ENCODE measurements at places on chromosomes 13 and 19.

DNA sequence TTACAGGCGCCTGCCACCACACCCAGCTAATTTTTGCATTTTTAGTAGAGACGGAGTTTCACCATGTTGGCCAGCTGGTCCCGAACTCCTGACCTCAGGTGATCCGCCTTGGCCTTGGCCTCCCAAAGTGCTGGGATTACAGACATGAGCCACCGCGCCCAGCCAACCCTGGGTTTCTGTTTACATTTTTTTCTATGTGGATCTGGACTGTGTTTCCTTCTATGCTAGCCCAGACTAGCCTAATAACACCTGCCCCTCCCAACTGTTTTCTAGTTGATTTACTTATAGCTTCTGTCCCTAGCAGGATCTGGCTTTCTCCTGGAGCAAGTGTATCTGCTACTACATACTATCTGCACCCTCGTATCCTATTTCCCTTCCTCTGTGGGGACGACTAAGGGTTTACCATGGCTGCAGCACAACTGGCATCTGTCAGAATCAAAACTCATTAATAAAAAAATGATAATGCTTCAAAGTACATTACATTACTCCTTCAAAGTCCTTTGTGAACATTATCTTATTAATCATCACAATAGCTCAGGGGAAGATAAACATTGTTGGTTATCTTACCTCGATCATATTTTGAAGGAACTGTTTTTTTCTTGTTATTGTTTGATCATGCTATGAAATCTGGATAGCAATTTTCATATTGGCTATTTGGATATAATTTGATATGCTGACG, 228.3 kb downstream of the KLF5 start:
- no peak for DNase-seq

DNA sequence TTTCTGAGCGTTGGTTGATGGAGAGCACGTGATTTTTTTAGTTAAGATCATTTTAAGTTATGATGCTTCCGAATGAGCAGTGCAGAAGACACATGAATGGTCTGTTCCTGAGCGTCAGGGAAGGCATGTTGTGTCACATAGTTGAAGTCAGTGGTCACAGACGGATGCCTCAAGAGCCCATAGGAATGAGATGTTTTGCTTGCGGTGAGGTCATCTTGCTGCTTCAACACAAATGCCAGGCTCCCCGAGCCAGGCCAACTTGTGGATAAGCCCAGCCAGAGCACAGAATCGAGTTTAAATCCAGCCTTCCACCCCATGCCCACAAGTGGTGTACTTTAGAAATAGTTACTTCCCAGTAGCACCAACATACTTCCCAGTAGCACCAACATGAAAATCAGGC, 5.4 kb downstream of the UPF3A start:
- DNase-seq = no peak

DNA sequence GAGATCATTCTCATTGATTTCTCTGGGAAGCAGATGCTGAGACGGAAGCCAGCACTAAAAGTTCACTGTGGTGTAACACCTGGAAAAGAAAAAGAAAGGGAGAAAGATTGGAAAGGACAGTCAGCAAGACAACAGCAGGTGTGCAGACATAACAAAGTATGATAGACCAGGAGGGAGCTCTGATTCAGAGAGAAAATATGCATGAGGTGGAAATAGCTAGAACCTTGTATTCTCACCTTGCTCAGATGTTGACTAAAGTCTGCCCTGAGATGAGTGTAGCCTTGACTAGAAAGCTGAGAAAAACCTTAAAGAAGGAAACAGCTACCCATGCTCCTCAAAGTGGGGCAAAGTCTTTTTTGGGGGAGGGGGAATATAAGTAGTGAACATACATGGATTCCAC, 1711.8 kb downstream of the EFNB2 start:
- DNase-seq = no peak

DNA sequence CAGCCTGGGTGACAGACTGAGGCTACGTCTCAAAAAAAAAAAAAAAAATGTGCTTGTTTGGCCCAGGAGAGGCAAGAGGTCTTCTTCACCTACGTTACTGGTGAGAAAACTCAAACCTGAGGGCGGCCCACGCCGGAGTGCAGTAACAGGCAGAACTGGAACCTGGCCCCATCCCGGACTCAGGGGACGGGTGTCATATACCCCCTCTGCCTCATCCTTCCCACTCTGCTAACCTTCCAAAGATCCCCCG, 414 bp upstream of the ADAT3 start:
- no peak for DNase-seq

DNA sequence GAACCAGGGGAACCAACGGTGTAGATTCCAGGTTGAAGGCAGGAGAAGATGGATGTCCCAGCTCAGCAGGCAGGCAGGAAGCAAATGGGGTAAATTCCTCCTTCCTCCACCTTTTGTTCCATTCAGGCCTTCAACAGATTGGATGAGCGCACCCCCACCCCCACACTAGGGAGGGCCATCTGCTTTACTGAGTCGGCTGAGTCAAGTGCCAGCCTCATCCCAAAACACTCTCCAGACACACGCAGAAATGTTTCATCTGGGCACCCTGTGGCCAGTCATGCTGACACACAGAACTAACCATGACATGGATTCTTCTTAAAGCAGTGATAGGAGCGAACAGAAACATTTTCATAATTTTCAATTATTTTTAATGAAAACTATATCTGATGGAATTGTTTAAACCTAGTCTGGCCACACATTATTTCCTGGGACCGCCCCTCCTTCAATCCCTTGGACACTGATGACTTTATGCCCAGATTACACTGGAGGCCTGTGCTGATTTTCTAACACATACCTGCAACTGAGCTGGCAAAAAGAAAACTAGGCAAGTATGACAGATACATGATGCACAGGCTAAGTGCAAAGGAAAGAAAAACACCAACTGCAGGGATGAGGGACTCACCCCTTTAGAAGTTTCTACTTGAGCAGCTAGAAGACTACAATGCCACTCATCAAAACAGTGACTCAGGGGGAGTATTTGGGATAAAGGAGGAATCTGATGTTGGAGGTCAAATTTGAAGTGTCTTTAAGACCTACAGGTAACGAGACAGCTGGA, 154.2 kb downstream of the TNFRSF19 start:
- DNase-seq = no peak

DNA sequence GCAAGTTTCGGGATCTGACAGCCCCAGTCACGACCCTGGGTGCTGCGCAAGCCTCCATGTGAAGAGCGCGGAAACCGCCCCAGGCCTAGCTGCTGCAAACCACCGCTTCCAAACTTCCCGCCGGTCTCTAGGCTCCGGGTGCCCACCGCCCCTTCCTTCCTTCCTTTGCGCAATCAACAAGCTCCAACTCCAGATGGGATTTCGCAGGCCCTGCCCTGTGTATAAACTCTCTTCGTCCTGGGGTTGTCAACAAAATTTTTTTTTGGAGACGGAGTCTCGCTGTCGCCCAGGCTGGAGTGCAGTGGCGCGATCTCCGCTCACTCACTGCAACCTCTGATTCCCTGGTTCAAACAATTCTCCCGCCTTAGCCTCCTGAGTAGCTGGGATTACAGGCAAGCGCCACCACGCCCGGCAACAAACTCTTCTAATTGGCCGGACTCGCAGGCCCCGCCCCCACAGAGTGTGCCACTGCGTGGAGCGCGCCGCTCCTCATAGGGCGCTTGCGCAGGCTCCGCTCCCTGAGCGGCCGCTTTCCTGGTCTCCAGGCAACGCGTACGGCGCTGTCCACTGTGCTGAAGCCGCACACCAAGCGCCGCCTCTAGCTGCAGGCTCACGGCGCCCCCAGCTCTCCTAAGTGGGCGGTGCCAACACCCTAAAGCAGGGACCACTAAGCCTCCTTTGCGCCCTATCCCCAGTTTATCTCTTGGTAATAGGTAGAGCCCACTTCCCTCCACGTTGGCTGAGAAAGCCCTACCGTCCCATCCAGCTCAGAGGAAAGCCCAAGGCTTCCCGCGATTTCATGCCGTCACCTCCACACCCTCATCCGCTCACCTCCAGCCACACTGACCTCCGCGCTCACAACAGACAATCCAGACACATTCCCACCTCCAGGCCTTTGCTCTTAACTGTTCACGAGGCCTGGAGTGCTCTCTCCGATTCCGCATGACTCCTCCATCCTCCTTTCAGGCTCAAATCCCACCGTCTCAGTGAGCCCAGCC, 5.5 kb upstream of the QTRT1 start:
- no peak for DNase-seq

DNA sequence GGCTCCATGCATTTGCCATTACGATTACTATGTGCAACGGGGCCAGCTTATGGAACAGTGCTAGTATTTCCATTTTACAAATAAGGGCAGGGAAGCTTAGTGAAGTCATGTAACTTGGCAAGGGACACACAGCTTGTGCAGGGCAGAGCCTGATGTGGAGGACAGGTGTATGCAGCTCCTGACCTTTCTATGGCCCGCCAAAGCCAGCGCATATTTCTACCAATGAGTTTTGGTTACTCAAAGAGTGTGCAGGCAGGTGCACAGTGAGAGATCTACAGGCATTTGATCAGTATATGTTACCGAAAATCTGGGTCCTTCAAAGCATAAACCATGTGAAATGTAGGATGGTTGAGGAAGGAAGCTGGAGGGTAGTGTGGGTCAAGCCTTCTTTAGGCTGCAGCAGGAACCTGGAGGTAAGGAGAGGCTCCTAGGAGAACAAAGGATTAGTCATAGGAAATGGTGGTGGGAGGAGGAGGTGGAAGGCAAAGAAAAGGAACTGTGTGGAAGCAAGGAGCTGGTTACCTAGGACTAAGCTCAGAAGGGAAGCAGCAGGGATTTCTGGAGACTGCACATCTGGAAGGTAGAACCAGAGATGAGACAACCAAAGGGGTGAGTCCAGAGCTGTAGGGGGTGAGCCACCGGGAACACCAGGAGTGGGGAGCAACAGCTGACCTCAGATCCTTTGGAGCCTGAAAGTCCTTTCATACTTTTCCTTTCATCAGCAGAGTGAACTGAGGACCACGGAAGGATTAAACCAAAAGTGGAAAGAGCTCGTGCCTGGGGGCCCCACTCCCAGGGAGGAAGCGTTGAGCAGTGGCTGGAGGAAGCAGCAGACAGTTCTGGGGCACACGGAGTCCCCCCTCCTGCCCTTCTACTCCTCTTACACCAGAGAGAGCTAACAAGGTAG, 4.2 kb upstream of the PDX1 start:
- no peak for DNase-seq

DNA sequence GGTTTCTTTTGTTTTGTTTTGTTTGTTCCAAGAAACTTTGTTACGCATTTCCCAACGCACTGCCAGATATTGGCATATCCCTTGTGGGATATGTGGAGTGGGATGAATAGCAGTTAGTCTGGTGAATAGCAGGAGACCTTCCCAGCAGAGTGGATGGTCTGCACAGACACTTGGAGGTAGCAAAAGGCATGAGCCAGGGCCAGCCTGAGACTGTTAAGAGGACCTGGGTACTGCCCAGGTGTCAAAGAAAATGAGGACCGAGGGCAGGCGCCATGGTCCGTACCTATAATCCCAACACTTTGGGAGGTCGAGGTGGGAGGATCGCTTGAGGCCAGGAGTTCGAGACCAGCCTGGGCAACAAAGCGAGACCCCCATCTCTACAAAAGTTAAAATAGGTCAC, 13.5 kb upstream of the PDCD5 start:
- DNase-seq = no peak

GRCh38 chr13:33514362-33514761, 228.8 kb upstream of the STARD13 start:
- DNase-seq = no peak

- peak; percentile 70 for DNase-seq
These were observed 2.4 kb upstream of the MYCBP2 start for GRCh38 chr13:77329133-77329910.

DNA sequence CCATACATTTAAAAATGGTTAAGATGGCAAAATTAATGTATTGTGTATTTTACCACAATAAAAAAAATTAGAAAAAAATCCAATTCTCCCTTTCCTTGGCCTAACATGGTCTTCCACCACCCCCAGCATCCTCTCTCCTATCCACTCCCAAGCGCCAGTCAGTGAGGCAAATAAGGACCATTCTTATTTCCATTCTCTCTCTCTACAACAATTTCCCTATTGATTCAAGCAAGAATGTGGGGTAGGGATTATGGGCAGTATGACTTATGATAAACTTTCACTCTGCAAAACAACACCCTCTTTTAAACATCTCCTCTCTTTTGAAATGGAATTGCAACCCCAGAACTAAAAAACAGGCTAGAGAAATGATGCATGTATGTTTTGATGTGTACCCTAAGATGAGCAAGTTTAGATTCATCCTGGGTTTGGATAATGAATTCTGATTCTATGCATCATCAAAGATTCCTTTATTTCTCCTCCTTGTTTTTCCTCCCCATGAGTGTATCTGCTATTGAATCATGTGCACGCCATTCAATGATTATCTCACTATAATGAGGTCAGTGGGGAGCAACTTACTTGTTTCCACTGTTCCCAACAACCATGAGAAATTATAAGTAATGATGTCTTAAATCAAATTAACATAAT, 3.5 kb downstream of the STARD13 start:
- DNase-seq = no peak
